ENCODE measurements at places on chromosomes 11 and 22. TPM values are rescaled to one million over a fixed set of nuclear protein-coding genes. Genes with fewer than 3 reads are reported as not detected.

Gene TEX12
- total RNA-seq, result not detected

Gene SIK2
- total RNA-seq, result 4.9 TPM

Gene NLRX1
- 9.7 TPM for total RNA-seq

Gene MFNG
- total RNA-seq, result 3.0 TPM

Gene LRRC10B
- 0.23 TPM for total RNA-seq

Gene ZNF214
- 1.8 TPM for total RNA-seq

Gene FAM180B
- not detected for total RNA-seq

Gene OR8A1
- total RNA-seq, result not detected

Gene TNRC6B
- 15.1 TPM for total RNA-seq

Gene KLHDC7B
- total RNA-seq, result 0.06 TPM

GRCh38 chr11:7520981-7521487, 7.2 kb downstream of the PPFIBP2 start:
- DNase-seq, result no peak

DNA sequence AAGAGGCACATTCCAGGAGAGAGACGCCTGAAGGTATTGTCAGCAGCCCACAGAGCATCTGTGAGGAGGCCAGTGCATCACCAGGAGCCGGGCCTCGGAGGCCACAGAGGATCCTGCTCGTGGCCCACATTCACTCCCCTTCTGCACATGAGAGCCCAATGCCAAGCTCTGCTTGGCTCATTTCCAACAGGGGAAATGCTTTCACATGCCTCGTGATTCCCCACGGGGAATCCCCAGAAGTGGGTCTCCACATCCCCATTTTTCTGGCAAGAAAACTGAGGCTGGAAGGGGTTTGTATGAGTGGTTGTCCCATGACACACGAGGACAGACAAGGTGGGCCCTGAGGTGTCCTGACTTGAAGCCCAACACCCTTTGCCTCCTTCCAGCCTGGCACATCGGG, 34.4 kb downstream of the TP53I11 start:
- no peak for DNase-seq

DNA sequence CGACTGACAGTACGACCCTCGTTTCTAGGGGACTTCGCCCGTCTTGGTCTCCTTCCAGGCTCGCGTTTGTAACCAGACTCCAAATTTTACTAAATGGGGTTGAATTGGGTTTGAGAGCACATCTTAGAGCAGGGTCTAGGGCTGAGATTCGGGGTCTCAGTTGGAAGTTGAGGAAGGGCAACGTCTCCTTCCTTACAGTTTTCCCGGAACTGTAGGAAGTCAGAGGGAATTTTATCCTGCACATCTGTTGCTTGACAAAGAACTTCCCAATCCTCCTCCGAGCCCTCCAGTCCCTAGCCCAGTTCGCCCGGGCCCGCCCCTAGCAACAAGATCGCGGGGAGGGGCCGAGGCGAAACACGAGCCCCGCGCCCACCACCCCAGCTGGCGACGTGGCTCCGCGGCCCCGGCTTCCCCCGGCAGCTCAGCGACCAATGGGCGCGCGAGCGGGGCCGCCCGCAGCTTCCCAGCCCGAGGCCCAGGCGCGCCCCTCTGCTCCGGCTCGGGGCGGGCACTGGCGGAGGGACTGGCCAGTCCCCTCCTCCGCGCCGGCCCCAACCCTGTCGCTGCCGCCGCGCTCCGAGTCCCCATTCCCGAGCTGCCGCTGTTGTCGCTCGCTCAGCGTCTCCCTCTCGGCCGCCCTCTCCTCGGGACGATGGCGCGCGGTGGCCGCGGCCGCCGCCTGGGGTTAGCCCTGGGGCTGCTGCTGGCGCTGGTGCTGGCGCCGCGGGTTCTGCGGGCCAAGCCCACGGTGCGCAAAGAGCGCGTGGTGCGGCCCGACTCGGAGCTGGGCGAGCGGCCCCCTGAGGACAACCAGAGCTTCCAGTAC, at the start of gene RCN1:
Gene RCN1 (plus strand): TSS at position 530 of the 826 bp plus-strand sequence. CDS start 123 bp downstream, at position 653.
- DNase-seq, result peak; percentile 84

DNA sequence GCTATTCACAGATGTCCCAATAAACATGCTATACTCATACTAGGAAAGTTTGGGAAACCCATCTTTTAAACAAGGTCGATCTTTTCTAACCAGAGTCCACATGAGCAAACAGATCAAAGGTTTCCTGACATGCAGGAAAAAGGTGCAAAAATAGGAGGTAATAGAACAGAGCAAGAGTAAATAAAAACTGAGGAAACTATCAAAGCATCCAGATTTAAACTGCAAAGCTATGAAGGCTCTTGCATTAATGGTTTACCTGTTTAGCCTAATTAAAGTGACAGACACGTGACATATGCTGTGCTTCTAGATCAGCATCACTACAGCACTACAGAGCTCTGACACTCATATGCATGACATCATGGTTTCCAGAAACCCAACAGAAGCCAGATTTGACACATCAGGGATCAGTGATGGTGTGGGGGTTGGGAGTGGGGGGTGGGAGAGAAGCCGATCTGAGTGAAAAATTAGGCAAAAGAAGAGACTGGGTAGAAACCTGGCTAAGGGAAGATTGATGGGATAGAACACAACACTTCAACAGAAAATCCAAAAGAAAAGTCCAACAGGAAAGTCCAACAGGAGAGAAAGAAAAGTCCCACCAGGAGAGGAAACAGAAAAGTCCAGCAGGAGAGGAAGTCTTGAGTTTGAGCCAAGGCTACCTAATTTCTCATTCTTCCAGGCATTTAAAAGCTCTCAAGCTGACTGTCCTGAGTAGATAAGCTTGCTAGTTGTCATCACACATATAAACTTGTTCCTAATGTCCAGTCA, 262.3 kb downstream of the SOX6 start:
- DNase-seq, result no peak

- no peak for DNase-seq
Measured at GRCh38 chr11:61338783-61339489, 5.9 kb downstream of the TKFC start.

- DNase-seq, result peak; percentile 65
Measured at GRCh38 chr22:45096256-45096907, 67.3 kb upstream of the NUP50 start.

GRCh38 chr11:27179334-27179733, 138.7 kb downstream of the BBOX1 start:
- DNase-seq, result no peak

DNA sequence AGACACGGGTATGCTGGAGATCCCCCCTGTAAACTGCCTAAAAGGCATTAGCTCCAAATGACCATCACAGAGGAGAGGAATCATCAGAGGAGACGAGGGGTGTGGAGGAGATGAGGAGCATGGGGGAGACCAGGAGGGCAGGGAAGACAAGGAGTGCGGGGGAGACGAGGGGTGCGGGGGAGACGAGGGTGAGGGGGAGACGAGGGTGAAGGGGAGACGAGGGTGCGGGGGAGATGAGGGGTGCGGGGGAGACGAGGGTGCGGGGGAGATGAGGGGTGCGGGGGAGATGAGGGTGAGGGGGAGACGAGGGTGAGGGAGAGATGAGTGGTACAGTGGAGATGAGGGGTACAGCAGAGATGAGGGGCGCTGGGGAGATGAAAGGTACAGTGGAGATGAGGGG, 17.5 kb upstream of the GAL start:
- no peak for DNase-seq

DNA sequence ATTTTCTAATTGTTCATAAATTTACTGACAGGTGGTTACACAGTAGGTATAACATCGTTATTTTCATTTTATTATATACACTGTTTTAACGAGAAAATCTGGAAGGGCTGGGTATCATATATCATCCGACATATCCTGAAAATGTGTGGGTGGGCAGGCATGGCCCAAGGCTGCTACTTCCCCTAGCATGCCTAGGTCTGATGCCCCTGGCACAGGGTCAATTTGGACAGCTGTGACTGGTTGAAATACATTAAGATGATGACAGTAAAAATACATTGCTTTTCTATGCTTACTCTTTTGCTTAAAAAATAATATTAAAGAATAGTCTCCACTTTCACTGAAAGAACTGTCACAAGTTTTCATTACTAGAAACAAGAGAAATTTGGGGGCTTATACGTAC, 908.8 kb downstream of the OPCML start:
- DNase-seq, result no peak

DNA sequence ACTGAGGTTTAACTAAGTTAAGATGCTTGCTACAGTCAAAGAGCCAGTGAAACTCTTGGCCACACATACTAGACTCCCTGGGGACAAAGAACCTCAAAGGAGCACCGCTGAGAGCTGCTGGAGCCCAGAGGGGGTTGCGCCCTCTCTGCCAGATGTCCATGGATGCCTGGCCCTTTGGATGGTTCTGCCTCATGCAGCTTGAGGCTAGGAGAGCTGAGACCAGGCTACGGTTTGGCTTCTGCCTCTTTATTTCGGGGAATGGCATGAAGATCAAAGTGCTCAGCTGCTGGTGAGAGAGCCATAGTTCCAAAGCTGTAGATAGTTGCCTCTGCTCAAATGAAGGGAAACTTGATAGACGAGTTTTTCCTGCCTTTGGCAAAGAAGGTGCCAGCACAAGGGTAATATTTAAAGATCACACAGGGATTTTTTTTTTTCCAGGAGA, 43.0 kb downstream of the RASSF10 start:
- DNase-seq, result no peak

GRCh38 chr11:10459029-10459970, 4.2 kb downstream of the AMPD3 start:
- DNase-seq, result peak; percentile 13

GRCh38 chr11:15882876-15883454, 473.4 kb downstream of the SOX6 start:
- no peak for DNase-seq

GRCh38 chr22:48902983-48903650, 924.6 kb downstream of the BRD1 start:
- DNase-seq, result no peak

DNA sequence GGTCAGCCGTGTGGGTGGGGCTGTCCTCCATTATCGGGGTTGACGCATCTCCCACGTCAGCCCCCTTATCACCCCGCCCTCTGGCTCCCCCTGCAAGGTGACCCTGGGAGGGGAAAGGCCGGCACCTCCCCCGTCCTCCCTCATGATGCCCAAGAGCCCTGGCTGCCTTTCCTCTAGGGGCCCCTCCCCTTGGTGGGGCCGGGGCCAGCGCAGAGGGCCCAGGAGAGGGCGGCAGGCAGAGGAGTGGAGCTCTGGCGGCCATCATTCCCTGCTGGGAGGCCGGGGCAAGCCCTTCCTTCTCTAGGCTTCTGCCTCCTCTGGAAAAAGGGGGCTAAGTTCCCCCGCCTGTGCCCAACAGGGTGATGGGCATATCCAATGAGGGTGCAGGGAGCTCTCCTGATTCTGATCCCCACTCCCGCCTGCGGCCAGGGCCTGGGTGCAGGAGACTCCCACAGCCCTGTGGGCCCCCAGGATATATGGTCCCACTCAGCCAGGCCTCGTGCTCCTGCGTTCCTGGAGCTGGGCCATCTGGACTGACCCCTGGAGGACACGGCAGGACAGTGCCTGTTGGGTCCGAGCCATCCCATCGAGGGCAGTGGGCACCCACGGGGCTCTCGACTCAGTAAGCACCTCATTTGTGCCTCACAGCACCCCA, 12.3 kb downstream of the MYRF start:
- no peak for DNase-seq

GRCh38 chr22:39237318-39238100, 7.3 kb downstream of the PDGFB start:
- DNase-seq, result no peak

GRCh38 chr11:94493281-94494125, at the start of the genes ANKRD49 and MRE11:
ANKRD49 (plus strand) TSS chr11:94493984; CDS start chr11:94496694, 2,710 bp downstream.
MRE11 (minus strand) TSS chr11:94493844; CDS start chr11:94492801, 1,043 bp downstream.
- peak; percentile 98 for DNase-seq

- DNase-seq, result no peak
Measured at GRCh38 chr22:39332441-39333064, 13.1 kb upstream of the RPL3 start.

GRCh38 chr22:24247011-24247507, 2.2 kb upstream of the GGT5 start:
- no peak for DNase-seq

Data from Daoy (cell line).